Endodermal cell (in vitro differentiated cells): ENCODE measurements at places on chromosomes 7 and 10. TPM values are rescaled to one million over a fixed set of nuclear protein-coding genes. Genes with fewer than 3 reads are reported as not detected.

The ADGRA1 gene
- total RNA-seq, result 0.23 and 0.24 TPM in 2 replicates

The TWIST1 gene
- total RNA-seq, result 0.46 to 1.7 TPM (median 1.7 TPM) in 3 replicates

- no peak overlapping the region for H3K4me3 ChIP-seq
- H3K27me3 ChIP-seq, result no peaks in the 10 kb centered on the region
- peak; percentile 12 for DNase-seq
- H3K27ac ChIP-seq, result no peak overlapping the region
- H3K36me3 ChIP-seq, result peaks cover 34% of the 10 kb centered on the region
These were observed 166.3 kb downstream of the TNS3 start for GRCh38 chr7:47415318-47416212.

DNA sequence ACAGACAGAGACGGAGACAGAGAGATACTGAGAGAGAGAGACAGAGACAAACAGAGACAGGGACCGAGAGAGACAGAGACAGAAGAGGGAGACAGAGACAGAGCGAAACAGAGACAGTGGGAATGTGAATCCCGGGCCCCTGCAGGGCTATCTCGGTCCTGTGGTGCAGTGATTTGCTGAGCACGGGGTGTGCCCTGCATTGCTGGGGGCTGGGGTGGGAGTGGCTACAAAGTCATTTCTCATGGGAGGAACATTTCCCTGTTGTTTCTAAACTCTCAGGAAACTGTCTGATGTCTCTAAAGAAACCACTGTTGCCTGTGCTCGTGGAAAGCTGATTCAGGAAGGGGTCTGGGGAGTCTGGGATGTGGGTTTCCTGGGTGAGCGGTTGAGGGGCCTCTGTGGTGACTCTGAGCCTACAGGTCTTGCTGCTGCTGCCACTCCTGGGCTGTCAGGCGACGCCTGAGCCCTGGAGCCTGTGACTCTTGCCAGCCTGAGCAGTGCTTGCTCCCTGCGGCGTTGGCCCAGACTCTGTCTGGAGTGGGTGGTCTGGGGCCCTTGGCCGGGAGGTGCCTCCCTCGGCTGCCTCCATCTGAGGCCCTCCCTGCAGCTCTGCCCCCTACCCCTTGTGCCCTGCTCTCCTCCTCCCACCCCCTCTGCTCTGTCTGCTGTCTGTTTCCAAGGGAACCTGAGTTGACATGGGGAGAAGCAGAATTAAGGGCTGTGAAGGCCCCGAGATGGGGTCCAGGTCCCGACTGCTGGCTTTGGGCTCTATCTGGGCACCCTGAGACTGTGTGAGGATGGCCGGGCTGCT, 292.0 kb downstream of the WDR37 start:
- no peaks in the 10 kb centered on the region for H3K27me3 ChIP-seq
- H3K27ac ChIP-seq, result no peak overlapping the region
- peak; percentile 86 for DNase-seq
- no peak overlapping the region for H3K4me3 ChIP-seq

- H3K36me3 ChIP-seq, result no peaks in the 10 kb centered on the region
- no peaks in the 10 kb centered on the region for H3K4me1 ChIP-seq
- H3K27me3 ChIP-seq, result no peaks in the 10 kb centered on the region
- H3K4me3 ChIP-seq, result no peak overlapping the region
These were observed 73.9 kb upstream of the ARMC3 start for GRCh38 chr10:22853906-22854447.

- H3K27me3 ChIP-seq, result peaks cover 29% of the 10 kb centered on the region
- no peak overlapping the region for H3K27ac ChIP-seq
- H3K4me3 ChIP-seq, result no peak overlapping the region
- H3K36me3 ChIP-seq, result no peaks in the 10 kb centered on the region
These were observed 6.3 kb upstream of the KCNMA1 start for GRCh38 chr10:77643795-77644468.

- H3K27me3 ChIP-seq, result no peaks in the 10 kb centered on the region
- no peak overlapping the region for H3K27ac ChIP-seq
- H3K36me3 ChIP-seq, result peaks cover 39% of the 10 kb centered on the region
- no peaks in the 10 kb centered on the region for H3K4me1 ChIP-seq
- no peak overlapping the region for H3K4me3 ChIP-seq
These were observed 25.1 kb downstream of the NRP1 start for GRCh38 chr10:33309406-33309805.

GRCh38 chr10:30970760-30971460, 60.8 kb downstream of the ZNF438 start:
- H3K4me1 ChIP-seq, result no peaks in the 10 kb centered on the region
- no peaks in the 10 kb centered on the region for H3K36me3 ChIP-seq
- H3K27me3 ChIP-seq, result no peaks in the 10 kb centered on the region
- H3K27ac ChIP-seq, result no peak overlapping the region

- peaks cover 10% of the 10 kb centered on the region for H3K27me3 ChIP-seq
- no peak overlapping the region for H3K4me3 ChIP-seq
- no peaks in the 10 kb centered on the region for H3K4me1 ChIP-seq
These were observed 164.3 kb upstream of the NPSR1 start for GRCh38 chr7:34493752-34494151.

DNA sequence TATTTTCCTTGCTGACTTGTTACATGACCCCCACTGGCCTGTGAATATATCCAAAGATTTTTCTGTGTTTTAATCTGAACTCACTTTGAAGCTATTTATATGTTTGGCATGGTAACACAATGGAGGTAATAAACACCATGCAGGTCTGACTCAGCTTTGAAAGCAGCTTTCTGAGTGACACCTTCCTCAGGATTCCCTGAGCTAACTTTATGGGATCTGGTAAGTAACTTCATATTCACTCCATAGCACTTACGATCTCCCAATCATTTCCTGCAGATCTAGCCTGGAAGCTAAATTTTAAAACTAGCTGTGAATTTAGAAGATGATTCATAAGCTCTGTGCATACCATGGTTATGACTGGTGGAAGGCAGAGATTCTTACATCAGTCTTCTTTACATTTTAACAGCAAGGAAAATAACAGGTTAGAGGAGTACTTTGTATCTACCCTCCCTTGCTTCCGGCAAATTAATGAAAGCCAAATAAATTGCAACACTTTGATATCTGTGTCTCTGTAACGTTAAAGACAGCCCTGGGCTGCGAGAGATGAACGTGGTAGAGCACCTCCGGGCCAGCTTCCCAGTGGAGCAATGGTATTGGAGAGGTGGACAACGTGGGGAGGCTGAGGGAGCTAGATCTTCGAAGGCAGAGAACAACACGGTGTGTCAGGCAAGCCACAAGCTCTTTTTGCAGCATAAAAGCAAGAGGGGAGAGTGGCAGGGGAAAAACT, 170.2 kb upstream of the KLF14 start:
- DNase-seq, result no peak
- H3K4me3 ChIP-seq, result no peak overlapping the region
- H3K27me3 ChIP-seq, result no peaks in the 10 kb centered on the region
- H3K36me3 ChIP-seq, result no peaks in the 10 kb centered on the region
- no peak overlapping the region for H3K27ac ChIP-seq
